ENCODE measurements at places on chromosomes 5 and 9.

DNA sequence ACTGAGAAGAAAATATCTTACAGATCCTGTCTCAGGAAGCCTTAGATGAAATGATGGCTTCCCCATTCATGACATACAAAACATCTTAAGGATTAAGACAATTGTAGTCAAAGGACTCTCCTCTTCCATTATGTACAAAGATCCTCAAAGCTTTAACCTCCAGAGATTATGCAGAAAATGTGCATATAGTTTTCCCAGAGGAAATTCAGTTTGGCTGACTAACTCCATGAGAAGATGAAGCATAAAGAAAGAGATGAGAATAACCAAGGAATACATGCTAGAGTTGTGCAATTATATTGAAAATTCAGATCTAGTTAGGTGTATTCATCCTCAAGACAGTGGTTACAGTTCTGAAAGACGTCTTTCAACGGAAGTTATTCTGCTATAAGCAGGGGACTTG, 18.6 kb upstream of the NDUFS4 start:
- DNase-seq = no peak

GRCh38 chr9:11194246-11194645, 581.4 kb upstream of the PTPRD start:
- no peak for DNase-seq

DNA sequence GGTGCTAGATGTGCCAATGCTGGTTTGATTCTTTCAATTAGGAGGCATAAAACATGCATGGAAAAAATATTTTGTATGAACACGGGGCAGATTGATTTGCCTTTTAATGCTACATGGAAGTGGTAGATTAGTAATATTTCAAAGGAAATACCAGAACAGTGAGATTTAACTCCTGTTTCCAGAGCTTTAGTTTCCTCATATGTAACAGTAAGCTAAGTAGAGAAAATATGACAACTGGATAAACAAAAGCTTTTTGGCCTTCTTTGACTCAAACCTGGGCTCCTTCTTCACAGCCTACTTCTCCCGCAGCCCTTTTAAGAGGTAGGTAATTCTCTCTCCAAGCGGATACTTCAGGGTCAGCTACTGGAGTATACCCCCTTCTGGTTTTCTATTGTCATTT, 254.2 kb upstream of the TRPC7 start:
- no peak for DNase-seq

DNA sequence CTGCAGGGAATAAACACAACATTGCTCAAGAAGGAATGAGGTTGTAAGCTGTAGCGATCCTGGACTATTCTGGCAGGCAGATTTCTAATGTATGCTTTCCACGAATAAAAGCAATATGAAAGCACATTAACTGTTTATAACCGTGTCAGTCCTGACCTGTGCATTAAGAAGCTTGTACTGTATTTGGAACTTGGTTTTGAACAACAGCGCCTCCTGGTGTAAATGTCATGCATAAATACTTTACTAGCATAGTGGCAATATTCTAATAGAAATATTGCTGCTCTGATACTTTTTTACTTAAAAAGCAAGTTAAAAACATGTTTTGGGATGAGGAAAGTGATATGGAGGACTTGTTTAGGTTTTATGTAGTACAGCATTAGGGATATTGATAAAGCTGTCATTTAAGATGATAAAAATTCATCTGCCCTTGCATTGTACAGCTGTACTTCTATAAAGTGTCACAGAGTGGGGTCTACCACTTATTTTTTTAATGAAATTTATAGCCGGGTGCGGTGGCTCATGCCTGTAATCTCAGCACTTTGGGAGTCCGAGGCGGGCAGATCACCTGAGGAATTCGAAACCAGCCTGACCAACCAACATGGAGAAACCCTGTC, 70.7 kb upstream of the GNE start:
- peak; percentile 78 for DNase-seq

GRCh38 chr5:100803397-100803796, 99.7 kb downstream of the ST8SIA4 start:
- DNase-seq = peak; percentile 43

DNA sequence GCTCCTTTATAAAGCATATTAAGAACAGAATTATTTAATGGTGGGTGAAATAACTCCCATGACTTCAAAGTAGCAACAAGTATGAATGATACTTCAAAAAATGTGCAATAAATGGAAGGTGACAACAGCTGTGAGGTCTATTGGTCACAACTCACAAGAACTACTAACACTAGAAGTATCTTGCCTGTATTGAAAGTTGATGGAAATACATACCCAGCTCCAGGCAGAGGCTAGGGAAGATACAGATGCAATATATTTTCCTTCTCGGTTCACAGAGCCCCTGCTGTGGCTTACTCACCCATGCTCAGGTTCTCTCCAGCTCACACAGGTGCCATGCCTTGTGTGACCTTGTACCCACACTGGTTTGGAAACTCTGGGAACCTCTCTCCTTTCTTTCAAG, 133.8 kb downstream of the LIFR start:
- DNase-seq = no peak

DNA sequence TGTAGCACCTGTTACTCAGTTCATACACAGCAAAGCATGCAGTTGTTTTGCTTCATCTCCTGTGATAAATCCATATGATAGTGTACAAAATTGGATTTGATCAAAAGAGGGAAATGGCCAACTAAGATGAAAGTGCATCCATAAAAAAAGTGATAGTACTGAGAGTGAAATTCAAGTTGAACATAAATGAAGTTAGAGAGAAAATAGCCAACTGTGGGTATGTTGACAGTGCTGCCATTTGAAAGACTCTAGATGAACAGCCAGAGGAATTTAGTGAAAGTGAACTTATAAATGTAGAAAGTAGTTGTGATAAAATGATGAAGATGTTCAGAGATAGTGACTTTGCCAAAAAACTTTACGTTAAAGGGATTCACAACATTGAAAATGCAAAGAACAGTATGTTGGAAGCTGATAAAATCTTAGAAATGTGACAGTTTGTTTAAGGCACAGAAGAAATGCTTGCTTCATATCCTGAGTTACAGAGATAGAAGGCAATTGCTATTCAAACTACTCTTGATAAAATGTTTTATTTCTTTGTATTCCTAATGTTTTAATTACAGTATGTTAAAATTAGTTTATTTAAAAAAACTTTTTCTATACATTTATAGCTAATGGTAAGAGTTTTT, 119.7 kb downstream of the DMXL1 start:
- no peak for DNase-seq

DNA sequence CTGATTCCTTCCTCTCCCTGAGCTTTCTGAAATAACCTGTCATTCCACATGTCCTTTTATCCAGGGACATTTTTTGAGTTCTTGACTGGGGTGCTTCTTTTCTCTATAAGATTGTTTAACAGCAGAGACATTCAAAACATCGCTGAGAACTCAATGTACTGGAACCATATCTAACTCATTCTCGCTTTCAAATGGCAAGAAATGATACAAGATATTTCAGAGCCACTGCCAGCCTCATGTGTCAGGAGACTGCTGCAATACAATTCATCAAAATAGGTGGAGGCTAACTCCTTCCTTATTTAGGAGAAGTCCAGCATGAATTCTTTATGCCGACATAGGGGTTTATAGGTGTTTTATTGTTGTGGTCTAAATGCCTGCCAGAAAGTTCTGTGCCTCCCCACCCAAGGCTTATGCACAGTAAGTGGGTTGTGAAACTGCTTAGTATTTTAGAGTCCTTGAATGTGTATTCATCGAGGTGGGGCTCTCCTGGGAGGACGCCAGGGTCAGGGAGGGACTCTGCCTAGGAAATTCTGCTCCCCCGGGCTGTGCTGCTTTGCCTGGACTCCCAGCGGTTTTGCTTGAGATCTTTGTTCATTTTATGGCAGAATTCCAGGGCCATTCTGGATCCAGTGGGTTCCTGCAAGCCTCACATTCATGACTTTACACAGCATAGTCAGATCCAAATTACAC, 53.9 kb downstream of the ZNF474 start:
- no peak for DNase-seq
